ENCODE measurements at places on chromosomes 7 and 10.

DNA sequence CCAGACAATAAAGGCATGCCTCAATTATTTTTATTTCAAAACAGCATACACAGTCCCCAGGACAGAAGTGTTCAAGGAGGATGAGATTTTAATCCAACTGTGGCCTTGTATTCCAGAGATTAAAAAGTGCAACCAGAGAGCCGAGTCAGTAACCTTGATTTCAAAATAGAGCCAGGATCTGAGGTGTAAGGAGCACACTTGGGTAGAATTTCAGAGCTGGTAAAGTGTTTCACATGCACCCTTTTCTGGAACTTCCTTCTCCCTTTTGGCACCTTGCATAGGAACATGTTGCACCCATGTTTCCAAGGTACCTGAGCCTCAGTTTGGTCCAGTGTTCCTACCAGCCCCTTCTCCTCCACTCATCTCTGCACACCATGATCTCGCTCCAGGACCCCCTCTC, 225.1 kb downstream of the TRIL start:
- peaks cover 3% of the 10 kb centered on the region for H3K4me1 ChIP-seq
- H3K36me3 ChIP-seq: no peaks in the 10 kb centered on the region
- no peak overlapping the region for H3K4me3 ChIP-seq
- no peaks in the 10 kb centered on the region for H3K27me3 ChIP-seq

GRCh38 chr10:28471652-28472050, 61.3 kb upstream of the WAC start:
- H3K4me1 ChIP-seq: no peaks in the 10 kb centered on the region
- H3K36me3 ChIP-seq: no peaks in the 10 kb centered on the region
- no peaks in the 10 kb centered on the region for H3K27me3 ChIP-seq
- no peak overlapping the region for H3K27ac ChIP-seq
- no peak overlapping the region for H3K4me3 ChIP-seq

GRCh38 chr7:50662041-50662694, 97.0 kb upstream of the DDC start:
- H3K4me1 ChIP-seq: peaks cover 10% of the 10 kb centered on the region
- H3K4me3 ChIP-seq: no peak overlapping the region
- DNase-seq: no peak

GRCh38 chr7:99042957-99043356, 101.0 kb downstream of the SMURF1 start:
- no peak overlapping the region for H3K27ac ChIP-seq
- H3K4me3 ChIP-seq: no peak overlapping the region
- peaks cover 28% of the 10 kb centered on the region for H3K36me3 ChIP-seq
- no peaks in the 10 kb centered on the region for H3K27me3 ChIP-seq

Measured in fibroblast of lung (primary cell).